ENCODE measurements at places on chromosomes 4 and X.

DNA sequence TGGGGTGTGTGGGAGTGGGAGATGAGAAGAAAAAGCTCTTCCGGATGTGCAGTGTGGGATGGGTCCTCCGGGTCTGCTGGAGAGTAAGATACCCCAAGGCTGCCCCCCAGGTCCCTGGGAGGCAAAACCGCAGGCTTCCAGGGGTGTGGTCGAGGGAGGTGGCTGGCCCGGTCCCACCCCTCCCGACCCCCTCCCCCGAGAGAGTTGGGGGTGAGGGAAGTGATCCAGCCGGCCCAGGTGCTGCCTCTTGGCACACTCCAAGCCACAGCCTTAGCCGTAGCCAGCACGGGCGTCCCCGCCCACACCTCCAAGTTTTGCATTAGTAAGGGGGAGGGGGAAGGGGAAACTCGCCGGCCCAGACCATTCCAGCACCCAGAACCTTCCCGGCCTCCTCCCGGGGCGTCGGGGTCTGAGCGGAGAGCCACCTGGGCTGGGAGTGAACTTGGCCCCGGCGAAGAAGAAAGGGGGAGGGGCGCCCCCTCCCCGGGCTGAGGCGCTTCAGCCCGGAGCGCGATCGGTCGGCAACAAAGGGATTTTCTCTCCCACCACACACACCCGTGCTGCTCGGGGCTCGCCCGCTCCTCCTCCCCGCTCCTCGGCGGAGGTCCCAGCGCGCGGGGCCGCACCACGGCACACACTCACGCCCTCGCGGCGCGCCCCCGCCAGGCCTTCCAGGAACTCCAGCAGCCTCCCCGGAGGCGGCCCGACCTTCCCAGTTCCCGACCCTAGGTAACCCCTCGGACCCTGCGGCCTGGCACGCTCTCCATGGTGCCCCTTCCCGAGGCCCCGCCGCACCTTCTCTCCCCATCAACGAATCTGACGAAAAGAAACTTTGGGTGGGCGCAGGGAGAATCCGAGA, 14.4 kb downstream of the BCOR start:
- peak; percentile 40 for DNase-seq

GRCh38 chr4:6732441-6733357, 16.7 kb downstream of the BLOC1S4 start:
- peak; percentile 44 for DNase-seq

DNA sequence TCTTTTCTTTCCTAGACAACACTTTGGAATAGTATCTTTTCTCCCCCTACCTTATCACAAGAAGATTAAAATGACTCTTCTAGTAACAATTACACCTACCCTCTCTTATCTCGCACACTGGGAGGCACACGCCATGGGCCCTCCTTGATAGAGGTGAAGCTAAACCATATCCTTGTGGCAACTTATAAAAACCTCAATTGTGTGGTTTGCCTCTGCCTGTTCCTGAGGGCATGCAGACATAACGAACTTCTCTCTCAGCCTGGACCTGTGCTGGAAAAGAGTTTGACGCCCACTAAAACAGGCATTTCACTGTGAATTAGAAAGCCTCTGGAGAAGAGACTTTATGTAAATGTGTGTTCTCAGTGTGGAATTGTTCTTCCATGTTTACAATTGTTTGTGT, 141.2 kb downstream of the NDST3 start:
- no peak for DNase-seq

DNA sequence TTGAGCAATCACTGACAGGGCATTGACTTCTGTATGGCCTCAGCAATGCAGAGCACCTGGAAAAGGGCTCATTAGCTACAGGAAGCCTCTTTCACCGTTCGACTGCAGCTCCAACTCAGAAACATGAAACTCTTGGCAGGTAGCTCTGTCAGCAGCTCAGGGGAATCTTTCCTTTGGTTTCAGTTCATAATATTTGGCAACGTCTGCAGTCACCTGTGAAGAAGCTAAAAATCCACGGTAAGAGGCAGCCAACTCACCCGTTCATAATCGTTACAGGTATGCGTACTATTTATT, 354.9 kb downstream of the CAMK2D start:
- no peak for DNase-seq

DNA sequence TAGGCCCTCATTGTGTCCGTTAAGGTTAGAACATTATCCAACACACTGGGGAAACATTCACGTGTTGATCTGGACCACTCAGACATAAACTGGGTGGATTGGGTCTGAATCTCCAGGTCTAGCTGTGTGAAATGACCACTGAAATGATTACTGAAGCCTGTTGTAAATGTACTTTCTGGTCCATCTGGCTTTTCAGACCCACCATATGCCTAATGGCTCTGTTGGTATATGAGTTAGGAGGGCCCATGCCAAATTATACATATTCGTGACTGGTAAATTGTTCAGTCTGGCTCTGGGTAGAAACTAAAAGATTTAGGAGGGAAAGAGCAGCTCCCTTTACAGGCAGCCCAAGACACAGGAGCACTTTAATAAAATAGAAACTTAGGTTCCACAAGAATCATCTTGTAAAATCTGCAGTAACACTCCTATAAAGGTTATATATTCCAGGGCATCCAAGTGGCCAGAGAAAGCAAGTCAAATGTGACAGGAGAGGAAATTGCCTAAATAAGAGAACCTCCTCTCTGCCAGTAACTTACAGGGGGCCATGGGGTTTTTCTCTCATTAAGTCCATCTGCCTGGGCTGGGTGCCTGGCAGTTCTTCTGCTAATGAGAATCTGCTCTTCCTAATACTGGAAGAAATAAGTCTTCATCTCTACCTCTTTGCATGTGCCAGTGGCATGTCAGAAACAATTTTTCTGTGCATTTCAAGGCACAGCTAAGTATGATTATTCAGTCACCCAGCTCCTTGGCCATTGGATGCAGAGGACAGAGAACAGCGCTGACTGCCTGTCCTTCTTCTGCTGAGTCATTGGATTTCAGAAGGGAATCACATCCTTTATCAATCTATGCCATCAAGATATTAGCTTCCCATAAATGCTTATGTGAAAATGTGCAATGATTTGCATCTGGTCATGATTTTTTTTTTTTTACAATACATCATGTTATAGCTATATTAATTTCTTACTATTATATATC, 112.6 kb downstream of the GLRA2 start:
- no peak for DNase-seq

DNA sequence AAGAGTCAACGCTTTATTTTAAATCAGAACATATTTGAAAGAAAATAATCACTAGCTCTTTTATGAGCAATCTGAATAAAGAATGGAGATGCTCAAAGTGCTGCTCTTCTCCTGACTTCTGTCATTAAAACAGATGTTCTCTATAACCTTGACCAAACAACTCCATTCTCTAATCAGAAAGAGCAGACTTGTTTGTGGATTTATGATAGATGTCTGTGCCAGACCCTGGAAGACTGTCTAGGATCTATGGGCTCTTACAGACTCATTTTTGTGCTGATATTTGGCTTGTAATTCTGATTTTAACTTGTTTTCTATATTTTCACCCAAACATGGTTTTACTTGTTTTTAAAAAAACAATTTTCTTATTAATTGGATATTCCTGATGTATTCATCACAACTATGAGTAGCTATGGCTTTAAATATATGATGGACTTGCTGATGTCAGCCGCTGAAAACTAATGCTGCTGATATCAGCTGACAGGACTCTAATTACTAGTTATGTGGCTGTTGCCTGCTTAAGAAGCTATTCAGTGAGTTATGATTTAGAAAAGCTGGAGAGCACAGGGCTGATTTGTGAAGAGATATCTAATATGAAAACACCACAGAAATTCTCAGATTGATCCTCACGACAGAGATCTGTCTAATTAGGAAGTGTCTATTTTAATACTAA, 31.6 kb upstream of the MAML3 start:
- no peak for DNase-seq

All from nucleus accumbens (tissue), 56 donors.